ENCODE measurements at places on chromosomes 6 and 20.

DNA sequence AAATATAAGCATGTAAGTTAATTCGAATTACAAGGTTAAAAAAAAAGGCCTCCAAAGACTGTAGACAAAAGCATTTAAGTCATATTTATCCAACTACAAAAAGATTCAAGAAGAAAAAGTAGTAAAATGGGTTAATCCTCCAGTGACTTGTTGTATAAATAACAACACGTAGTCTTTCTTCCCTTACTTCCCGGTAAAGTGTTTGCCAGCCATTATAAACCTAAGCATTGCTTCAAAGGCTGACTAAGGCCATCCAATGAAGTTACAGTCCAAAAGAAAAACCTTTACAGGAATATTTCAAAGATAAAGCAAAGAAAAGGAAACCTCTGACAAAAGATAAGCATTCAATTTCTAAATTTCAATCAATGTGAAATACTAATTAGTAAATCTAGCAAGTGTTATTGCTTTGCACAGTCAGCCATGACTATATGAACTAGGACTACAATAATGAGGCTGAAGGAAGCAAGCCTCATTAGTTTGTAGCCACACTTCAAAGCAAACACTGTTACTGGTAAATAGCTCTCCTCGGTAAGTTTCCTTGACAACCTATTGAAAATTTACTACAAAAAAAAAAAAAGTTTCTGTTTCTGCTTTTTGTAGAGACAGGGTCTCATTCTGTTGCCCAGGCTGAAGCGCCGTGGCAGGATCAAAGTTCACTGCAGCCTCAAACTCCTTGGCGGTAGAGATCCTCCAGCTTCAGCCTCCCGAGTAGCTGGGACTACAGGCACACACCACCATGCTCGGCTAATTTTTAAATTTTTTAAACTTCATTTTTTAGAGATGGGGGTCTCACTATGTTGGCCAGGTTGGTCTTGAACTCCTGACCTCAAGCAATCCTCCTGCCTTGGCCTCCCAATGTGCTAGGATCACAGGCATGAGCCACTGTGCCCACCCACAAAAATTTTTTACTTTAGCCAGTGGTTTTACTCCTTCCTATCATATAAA is 46.0 kb downstream of the NUDT3 start:
- DNase-seq, result peak; percentile 58

DNA sequence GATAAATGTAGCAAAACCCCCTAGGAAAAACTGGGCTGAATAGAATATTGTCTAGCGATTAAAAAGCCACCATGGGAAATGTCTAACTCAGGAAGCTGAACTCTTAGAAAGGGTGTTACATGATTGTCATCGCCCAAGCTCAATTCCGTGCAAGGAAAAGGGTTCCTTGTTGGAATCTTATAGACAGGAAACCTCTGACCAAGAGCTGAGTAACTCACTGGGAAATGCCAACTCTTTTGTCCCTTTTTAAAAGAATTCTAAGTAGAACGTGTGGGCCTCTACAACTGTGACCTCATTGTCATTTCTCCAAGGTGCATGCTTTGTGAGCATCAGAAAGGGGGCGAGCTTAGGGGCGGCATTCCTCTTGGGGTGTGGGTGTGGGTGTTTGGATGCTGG is 88.1 kb downstream of the SYNJ2 start:
- no peak for DNase-seq

DNA sequence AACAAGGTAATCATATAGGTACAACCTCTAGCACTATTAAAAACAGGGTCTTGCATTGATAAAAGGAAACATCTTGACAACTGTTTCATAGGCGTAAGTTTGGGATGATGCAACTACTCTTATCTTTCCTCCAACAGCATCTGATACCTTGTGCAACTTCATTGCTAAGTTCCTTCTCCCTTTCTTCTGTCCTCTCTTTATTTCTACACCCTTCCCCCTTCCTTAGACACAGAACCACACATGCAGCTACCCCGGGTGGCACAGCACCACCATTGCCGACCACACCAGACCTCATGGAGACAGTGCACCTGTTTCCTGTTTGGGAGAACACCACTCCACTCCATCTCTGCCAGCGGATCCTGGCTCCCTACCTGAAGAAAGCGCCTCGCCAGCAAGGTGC is 14.4 kb downstream of the MYB start:
- DNase-seq, result no peak

DNA sequence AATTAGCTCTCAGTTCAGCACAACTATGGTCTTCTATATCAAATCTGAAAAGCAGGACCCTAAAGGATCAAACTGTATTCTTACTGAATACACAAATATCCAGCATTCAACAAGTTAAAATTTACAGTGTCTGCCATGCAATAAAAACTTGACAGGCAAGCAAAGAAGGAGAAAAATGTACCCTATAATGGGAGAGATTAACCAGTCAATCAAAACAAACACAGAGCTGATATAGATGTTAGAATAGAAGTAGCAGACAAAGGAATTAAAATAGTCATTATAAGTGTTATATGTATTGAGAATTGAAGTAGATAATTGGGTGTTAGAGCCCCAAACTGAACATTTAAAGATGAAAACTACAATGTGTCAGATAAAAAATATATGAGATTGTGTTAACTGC is 914.9 kb downstream of the EPHA7 start:
- no peak for DNase-seq

DNA sequence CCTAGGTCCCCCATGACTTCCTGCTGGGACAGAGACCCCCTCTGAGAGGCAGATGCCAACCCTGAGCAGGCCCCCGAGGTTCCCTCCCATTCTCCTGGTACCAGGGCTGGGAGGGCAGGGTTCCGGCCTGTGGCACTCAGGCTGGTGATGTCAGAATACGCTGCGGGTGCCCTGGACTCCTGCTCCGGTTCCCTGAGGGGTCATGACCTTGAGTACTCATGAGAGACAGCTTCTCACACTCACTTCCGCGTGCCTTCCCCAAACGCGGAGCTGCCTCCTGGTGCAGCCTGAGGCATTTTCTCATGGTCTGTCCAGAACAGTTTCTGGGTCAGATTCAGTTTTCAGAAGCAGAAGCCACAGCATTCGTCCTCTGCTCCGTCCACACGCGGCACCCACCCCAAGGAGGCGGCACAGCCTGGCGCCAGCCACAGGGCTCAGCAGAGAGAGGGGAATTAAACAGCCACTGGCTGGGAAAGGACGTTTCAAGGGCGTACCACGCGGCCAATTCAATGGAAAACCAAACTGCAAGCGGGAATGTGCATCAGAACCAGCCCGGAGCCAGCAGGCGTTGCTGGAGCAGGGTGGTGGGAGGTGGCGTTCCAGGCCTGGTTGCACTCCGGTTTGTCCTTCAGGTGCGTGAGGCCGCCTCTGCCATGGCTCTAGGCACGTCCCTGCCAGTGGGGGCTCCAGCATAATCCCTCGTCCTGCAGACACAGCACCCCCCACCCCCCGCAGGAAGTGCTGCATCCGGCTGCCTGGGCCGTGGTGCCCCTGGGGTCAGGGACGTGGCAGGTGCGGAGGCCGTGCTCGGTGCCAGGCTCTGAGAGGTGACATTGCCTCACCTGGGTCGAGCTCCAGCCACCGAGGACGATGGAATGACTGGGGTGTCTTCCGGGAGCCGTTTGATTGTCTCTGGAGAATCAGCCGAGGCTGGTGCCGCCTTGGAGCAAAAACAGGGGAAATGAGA is 58.3 kb upstream of the BHLHE23 start:
- no peak for DNase-seq

DNA sequence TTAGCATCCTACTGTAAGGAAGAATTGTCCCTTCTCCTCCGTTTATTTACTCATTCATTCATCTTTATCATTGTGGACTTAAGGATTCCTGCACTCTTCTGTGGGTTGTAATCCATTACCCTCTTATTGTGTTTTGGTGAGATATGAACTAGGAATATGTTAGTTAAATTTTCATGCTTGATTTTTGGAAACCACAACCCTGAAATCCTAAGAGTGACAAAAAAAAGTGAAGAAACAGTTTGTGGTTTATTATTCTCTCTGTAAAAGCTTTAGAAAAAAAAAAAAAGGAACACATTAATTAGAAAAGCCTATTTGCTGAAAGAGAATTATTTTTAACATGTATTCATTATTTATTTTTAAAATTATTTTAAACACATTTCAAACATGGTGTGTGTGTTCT is 36.7 kb upstream of the INSM1 start:
- no peak for DNase-seq

DNA sequence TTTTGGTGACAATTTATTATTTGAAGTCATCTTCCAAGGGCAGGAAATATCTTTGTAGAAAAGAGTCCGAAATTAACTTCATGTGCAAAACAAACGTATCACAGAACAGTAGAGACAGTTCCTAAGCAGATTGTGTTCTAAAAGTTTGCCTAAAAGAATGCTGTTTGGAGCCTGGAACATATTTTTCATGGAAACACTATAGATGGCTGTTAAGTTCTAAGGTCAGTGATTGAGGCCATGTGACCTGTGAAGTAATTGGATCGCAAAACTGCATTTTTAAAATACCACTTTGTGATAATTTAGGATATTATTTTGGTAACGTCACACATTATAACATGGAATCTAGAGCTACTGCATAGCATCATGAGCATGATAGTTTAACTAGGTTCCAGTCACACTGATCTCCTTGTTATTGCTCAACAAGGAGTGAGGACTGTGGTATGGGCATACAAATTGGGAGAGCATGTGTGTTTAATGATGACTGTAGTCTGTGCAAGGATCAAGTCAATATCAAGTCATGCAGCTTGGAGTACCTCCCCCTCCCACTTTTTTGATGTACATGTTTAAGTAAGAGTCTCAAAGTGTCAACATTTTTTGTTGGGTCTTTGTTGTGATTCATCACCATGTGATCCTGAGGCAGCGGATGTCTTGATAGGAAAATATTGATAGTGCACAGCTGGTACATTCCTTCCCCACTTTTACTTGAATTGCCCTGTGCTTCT is 609.3 kb upstream of the CITED2 start:
- DNase-seq, result no peak

GRCh38 chr6:168741942-168742782 is 301.2 kb downstream of the SMOC2 start:
- DNase-seq, result no peak

DNA sequence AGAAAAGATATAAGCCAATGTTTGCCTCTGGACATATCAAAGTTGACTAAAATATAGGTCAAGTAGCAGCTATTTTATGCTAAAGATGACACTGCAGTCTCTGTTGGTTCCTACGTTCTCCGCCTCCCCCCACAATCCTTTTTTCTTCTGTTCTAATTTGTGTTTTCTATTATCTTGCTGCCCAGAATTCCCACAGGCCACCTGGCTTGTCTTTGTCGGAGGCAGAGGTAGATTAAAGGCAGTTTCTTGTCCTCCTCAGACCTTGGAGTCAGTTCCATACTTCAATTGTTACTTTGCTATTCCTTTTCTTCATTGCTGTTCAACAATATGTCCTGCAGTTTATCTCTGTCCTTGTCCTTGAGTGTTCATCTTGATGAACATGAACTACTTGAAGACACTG is 3.6 kb upstream of the ELOVL5 start:
- no peak for DNase-seq

DNA sequence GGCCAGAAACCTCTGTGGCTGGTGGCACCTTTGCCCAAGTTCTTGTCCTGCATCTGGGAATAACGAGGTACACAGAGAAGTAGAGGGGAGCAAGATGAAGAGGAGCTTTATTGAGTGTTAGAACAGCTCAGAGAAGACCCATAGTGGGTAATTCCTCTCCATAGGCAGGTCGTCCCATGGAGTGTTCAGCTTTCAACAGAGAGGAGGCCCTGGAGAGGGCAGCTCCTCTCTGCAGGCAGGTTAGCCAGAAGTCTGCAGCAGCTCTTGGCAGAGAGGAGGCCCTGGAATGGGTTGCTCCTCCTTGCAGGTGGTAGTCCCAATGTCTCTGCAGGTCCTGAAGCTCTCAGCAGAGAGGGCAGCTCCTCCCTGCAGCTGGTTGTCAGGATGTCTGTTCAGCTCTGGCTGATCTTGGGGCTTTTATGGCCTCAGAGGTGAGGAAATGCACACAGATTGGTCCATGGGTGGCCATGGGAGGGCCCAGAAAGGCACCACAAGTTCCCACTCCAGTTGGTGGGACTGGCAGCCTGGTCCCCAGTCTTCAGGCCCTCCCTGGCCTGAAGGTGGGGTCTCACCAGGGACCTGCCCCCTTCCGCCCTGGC is 89.0 kb downstream of the IPCEF1 start:
- DNase-seq, result no peak

DNA sequence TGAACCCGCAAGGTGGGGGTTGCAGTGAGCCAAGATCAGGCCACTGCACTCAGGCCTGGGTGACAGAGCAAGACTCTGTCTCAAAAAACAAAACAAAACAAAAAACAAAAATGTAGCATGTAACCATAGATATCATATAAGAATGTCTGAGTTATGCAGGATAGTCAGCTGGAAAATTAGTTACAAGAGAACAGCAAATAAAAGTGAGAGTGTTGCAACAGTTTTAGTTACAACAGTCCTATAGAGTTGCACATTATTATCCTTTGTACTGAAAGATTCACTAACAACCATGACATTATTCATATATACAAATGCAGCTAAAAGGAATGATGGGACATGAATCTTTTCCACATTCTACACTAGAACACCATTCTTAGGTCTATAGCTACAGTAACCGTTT is 16.4 kb downstream of the RNF24 start:
- DNase-seq, result no peak

- peak; percentile 77 for DNase-seq
Observed at GRCh38 chr20:44646641-44647274, 4.7 kb downstream of the ADA start.

DNA sequence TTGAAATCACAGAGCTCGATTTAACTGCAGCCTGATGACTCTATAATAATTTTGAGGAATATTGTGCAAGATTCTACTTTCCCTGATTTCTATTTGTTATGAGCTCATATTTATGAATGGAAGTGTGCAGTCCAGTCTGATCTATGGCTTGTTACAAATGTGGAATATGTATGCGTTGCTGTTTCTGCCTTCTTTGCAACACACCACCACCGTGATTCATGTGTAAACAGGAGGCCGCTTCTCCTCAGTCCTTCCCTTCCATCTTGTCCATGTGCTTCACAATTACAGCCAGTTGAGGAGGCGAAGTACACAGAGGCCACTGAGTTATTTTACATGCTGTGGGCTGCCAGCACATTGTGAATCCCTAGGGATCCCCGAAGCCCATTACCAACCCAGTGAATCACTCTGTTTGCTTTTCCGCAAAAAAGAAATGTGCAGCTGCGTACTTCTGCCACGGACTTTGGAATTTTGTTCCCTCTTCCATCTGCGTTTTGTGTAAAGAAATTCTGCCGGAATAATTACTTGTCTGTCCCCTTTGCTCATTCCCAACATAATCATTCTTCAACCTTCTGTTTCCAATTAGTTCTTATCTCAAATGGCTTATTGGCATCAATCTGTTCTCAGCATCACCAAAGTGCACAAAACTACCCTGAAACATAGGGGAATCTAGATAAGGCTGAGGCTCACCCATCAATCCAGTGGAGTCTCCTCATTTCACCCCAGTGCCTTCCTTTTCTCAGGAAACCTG is 551.6 kb upstream of the CITED2 start:
- DNase-seq, result no peak

- DNase-seq, result no peak
Observed at GRCh38 chr6:135254471-135254870, 73.4 kb downstream of the MYB start.

- DNase-seq, result no peak
Observed at GRCh38 chr6:111870051-111870741, 3.1 kb downstream of the FYN start.

- no peak for DNase-seq
Observed at GRCh38 chr20:59178983-59179595, 15.5 kb downstream of the ZNF831 start.
